ENCODE measurements at places on chromosomes 2 and 18.

GRCh38 chr2:8217468-8218030 lies 464.3 kb upstream of the ID2 start:
- no peak for DNase-seq

DNA sequence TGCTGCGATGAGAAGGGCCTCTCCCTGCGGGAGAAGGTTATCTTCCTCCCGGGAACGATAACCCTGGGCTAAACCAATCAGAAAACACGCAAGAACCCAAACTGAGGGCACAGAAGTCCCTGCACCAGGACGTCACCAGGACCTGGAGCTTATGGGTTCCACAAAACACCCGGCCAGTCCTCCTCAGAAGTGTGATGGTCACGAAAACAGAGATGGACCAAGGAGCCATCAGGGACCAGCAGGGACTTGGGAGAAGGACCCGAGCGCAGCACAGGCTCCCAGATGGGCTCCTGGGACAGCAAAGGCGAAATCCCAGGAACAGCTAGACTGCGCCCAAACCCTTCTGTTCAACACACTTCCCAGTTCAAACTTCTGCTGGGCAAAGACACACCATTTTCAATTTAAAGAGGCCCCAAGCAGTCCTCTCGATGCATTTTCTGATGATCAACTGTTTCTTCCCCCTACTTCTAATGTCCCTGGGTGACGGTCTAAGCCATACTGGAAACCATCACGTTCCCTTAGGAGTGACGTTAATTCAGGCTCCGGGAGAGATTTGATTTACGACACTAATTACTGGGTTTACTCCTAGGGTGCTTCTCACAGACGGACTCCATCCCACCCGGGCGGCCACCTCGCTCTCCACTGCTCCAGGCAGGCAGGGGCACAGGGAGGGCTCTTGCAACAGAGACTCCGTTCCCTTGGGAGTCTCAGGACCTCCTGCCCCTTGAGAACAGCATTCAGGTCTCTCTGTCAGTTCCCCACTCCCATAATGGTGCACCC lies 29.2 kb downstream of the ZNF516 start:
- no peak for DNase-seq

GRCh38 chr2:11850082-11850481 lies 103.7 kb downstream of the LPIN1 start:
- DNase-seq, result no peak

GRCh38 chr2:233389601-233390125 lies 35.4 kb downstream of the DGKD start:
- DNase-seq, result no peak

GRCh38 chr2:29589440-29590103 lies 331.8 kb downstream of the ALK start:
- DNase-seq, result no peak

DNA sequence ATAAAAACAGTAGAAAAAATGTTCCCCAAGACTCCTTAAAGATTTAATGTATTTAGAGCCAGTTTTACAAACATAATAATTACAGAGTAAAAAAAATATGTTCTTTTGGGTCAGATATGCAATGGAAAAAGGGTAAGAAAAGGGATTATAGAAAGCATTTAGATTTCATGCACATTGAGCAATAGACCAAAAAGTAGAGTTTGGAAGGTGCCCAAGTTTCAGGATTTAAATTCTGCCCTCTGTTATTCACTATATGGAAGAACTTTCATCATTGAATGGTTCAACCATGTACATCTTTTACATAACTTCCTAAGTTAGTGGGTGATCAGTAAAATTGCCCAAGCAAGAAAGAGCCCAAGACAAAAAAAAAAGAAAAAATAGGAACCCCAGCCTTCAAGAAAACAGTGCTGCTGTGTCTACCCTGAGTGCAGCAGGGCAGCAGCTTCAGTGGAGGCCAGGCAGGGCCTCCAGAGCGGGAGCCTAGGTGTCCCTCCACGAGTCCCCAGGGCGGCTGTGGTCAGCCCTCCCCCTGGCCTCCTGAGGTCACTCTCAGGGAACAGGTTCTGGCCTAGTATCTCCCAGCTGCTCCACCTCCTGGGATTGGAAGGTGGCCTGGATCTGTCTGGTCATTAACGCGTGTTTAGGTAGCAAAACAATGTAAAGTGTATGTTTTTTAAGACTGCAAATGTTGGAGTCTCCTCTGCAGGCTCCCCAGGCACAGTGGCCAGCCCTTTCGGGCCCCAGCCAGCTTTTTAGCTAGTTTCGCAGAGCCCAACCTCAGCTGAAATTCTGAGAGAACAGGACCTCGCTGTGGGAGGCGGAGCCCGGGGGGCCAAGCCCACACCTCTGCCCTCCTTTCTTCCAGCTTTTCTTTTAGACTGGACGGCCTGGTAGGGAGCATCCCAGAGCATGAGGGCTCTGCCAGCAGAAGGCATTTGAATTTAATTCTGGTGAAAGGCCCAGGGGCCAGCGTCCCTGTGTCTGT lies 77.3 kb downstream of the TEX51 start:
- no peak for DNase-seq

DNA sequence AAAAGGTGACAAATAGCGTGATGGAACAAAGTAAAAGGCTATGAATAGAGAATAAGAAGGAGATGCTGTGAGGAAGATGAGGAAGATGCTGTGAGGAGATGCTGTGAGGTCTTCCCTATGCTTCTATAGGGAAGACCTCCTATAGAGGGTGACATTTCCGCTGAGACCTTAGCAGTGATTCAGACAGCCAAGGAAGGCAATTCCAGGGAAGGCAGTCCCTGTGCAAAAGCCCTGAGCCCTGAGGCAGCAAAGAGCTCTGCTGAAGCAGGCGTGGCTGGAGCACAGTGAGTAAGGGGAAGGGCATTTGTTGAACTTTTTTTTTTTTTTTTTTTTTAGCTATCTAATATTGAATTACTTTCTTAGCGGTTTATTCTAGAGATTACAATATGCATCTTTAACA lies 142.7 kb upstream of the FOSL2 start:
- peak; percentile 50 for DNase-seq

GRCh38 chr2:174636987-174637386 lies 39.4 kb upstream of the WIPF1 start:
- no peak for DNase-seq

DNA sequence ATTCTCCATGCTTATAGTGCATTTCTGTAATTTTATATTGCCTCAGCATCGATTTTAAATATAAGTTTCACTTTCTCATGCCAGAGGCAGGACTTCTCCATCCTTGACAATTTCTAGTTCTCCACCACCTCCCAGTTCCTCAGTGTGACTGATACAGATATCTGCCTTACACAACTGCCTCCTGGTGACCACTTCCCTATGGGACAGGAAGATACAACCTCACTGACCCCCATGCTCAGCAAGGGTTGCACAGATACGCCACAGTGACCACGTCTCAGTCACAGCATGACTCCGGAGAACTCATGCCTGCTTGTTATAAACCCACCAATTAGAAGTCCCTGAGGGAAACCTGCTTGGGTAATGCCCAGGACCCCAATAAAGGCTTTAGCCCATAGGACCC lies 284.0 kb upstream of the MC4R start:
- DNase-seq, result no peak

GRCh38 chr2:36530178-36530982 lies 67.6 kb downstream of the FEZ2 start:
- no peak for DNase-seq

- DNase-seq, result no peak
Measured at GRCh38 chr18:60372132-60372531, 443 bp downstream of the MC4R start.

GRCh38 chr2:66982766-66983165 lies 414.4 kb upstream of the ETAA1 start:
- no peak for DNase-seq

GRCh38 chr2:43018179-43019024 lies 208.0 kb downstream of the ZFP36L2 start:
- no peak for DNase-seq
